ENCODE measurements at places on chromosomes 2 and 18.
A peak's percentile ranks its signal among the peaks of the same experiment; 100 is the strongest.

DNA sequence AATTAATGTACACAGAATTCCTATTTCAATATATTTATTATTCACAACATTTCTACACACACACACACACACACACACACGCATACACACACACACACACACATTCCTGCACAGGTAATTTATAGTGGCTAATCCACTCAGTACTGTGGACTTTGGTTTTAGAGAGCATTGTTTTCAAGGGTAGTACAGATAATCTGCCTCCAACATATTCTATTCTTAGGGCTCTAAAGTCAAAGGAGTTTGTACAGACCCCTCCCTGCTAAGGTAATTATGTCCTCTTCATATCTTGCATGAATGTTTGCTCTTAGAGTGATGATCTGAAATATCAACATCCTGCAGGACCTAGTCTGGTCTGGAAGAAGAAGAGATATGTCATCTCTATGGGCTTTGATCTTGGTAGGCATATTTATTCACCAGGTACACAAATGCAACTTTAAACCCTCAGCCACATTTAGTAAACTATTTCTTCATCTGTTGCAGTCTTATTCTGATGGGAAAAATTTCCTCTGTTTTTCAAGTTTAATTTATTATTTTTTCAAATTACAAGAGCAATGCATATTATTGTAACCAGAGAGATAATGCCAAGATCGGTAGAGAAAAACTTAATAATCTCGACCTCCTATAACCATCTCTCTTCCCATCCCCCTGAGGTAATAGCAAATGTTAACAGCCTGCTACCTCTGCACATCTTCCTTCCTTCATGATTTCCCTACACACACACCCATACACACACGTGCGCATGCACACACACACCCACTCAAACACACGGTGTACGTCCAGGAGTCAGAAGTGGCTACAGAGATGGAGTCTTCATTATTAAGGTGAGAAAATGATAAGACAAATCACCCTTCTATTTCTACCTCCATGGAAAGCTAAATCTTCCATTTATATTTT, 18.3 kb upstream of the POLE4 start:
- no peak for DNase-seq

DNA sequence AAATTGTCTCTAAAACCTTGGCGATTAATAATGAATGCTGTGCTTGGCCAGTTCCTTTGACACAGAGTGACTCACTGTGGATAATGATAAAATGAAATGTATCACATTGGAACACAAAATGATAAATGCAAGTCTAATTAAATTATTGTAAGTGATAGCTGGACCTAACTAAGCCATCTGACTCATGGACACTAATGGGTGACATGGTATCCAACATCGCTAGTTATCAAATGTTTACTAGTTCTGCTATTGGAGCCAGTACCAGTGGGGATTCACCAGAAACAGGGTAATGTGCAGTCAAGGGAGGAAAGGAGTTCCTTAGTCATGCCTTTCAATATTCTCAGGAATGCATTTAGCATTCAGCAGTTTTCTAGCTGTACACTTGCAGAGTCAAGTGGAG, 736.3 kb upstream of the ACVR2A start:
- no peak for DNase-seq

DNA sequence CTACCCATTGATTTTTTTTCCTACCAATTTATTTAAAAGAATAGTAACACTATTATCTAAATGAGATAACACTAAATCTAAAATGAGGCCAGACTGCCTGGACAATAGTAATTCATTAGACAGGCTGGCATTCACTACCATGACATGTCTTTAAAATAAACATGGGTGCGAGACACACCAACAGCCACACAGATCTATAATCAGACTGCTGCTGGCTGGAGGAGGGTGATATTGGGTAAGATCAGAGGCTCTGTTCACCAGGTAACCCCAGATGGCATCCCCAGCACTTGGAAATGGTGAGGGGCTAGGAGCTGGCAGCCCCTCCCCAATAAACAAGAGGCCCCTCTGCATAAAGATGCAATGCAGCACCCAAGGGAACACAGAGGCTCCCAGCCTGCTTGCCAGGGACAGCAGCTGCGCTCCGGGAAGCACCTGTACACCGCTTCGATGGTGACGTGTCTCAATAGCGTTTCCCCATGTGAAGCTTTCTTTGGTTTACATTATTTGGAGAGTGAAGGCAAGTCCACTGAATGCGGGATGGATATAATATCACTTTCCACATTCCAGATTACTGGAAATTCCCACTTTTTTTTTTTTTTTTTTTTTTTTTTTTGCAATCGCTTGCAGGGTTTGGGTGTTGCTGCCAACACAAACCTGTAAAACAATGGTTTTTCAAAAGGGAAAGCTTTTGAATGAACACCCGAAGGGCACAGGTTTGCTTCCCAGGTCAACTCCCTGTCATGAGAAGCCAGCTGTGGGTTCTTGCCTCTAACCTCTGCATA, 159.0 kb downstream of the ZNF516 start:
- no peak for DNase-seq

DNA sequence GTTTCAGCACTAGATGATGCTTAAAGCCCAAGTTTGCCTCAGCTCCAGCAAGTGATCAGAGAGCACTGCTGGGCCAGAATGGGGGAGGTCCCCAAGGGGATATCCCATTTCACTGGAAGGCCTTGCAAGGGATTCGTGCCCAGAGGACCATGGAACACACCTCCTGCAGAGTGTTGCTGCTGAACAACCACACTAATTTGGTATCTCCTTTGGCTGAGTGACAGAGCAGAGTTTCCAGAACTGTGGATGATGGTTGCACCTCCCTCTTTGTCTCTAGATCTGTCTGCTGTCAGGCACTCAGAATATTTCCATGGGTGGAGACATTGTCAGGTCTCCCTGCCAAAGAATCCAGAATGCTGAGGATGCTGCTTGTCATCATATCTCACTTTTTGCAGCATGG, 484.8 kb upstream of the NETO1 start:
- DNase-seq: no peak

- no peak for DNase-seq
Observed at GRCh38 chr2:134406736-134407135, 152.9 kb downstream of the MGAT5 start.

- DNase-seq: no peak
Observed at GRCh38 chr2:71610671-71611070, 157.3 kb downstream of the DYSF start.

- DNase-seq: peak; percentile 65
Observed at GRCh38 chr2:111032721-111033429, 87.8 kb upstream of the BCL2L11 start.

- DNase-seq: no peak
Observed at GRCh38 chr18:61955644-61956043, 62.8 kb upstream of the RNF152 start.

DNA sequence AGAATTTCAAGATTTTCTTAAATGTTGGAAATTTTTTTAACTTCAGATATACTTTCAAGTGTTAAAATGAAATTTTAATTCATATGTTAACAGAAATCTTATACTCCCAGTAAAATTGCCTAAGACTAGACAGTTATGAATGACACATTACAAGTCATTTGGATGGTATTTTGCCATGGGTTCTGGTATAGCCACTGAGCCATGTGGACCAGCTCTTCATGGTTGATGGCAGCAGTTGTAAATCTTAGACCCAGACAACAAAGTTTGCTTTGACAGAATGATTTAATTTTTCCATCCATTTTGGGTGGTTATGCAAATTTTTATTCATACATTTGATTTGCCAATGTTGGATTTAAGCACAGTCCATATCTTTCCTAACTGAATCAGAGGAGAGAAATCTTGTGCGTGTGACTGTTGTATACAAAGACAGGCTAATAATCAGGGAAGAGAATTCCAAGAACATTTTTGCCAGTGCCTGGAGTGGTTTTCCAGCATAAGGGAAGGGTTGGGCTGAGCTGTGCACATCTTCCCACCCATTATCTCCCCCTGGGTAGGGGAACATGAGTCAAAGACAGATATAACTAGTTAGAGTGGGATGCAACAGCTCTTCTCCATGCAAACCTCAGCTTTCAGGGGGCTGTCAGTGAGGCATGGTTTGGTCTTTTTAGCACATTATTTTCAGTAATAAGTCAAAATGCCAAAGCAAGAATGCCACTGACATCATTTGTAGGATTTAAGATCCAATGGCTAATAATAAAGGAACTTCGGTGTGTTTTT, 28.1 kb upstream of the INPP4A start:
- no peak for DNase-seq

DNA sequence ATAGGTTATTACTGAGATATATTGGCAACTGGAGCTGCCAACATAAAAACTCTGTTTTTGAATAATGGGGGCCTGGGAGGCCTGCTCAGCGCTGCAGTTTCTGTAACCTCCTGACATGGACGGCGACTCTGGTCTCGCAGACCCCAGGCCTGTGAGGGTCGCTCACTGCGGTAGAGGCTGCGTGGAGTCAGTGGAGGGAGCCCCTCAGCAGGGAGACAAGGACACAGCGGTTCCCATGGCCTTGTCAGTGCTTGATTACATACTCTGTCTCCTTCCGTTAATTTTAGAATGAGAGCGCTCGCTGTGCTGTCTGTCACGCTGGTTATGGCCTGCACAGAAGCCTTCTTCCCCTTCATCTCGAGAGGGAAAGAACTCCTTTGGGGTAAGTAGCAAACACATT, 858 bp downstream of the TPO start:
- no peak for DNase-seq

DNA sequence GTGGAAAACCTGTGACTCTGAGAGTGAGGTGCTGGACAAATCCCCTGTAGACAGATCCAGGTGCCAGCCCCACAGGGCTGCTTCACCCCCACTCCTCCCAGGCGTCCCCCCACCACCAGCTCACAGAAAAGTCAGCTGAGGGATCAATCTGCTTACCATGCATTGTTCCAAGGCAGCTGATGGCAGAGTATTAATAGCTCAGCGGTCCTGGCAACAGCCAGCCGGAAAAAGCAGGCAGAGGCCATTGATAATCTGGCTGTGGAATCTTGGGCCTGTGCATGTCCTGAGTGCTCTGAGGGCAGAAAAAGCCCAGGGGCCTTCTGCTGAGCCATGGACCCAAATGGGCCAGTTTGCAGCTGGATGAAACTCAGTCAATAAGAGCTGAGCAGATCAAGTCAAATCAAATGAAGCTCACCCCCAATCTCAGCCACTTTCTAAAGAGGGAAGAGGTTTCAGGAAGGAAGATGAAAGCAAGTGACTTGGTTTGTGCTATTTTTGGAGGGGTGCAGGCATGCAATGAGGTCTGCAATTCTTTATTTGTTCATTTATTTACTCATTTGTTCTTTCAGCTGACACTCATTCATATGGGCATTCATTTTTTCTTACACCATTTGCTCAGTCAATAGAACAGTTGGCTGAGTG, 63.4 kb downstream of the GYPC start:
- DNase-seq: no peak

DNA sequence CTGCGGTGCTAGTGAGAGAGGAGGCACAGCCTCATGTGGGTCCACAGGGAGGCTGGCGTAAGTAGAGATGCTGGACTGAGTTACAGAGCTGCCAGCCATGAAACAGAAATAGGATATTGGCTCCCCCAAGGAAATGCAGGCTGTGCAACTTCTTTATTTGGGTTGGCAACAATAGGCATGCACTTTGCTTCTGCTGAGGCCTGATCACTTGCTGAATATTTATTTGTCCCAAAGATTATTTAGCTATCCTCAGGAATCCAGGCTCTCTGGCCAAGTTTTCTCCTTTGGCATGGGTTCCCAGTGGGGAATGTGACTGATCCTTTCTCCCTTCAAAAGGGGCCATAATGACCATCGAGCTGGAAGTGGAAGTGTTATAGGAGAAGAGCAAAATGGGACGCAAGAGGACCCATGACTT, 60.0 kb downstream of the MAPK4 start:
- no peak for DNase-seq

DNA sequence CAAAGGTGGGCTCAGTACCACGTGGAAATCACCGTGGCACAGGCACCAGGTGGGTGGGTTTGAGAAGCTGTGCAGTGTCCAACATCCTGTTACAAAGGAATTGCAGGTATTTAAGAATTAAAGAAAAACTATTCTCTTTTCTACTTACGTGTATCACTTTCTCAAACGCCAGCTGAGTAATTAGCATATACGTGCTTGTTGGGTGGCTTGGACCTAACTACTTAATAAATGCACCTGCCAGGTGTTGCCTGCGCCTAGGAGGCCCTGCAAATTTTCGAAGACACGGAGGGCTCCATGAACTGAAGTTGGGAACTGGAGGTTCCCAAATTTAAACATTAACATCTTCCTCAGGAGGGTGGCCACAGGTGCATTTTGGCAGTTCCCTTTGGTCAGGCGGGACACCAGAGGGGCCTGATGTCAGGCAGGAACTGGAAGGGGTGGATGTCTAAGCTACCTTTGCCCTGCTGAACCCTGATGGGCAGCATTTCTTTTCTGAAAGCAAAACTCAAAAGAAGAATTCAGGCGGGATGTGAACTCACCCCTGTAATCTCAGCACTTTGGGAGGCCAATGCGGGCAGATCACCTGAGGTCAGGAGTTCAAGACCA, 84.8 kb downstream of the HS6ST1 start:
- no peak for DNase-seq

- no peak for DNase-seq
Observed at GRCh38 chr18:79615586-79615985, 64.0 kb upstream of the CTDP1 start.

GRCh38 chr2:117774716-117775115, 39.8 kb upstream of the DDX18 start:
- DNase-seq: no peak

GRCh38 chr2:233075966-233076339, 15.8 kb downstream of the INPP5D start:
- no peak for DNase-seq

GRCh38 chr2:195330513-195330956, 326.5 kb upstream of the SLC39A10 start:
- no peak for DNase-seq
